Stimulated activated CD8-positive, alpha-beta memory T cell treated with anti-CD3 and anti-CD28 coated beads, Interleukin-12 subunit alpha, Interleukin-12 subunit beta, amount 100 ng/mL, for 4 hours (primary cell): ENCODE measurements at places on chromosomes 2 and 18.

- no peak for DNase-seq
Observed at GRCh38 chr2:37583867-37584266, 87.6 kb downstream of the CDC42EP3 start.

- no peak for DNase-seq
Observed at GRCh38 chr2:157843935-157844334, 32.2 kb downstream of the ACVR1 start.

- DNase-seq: no peak
Observed at GRCh38 chr2:112162956-112163355, 24.8 kb downstream of the FBLN7 start.

DNA sequence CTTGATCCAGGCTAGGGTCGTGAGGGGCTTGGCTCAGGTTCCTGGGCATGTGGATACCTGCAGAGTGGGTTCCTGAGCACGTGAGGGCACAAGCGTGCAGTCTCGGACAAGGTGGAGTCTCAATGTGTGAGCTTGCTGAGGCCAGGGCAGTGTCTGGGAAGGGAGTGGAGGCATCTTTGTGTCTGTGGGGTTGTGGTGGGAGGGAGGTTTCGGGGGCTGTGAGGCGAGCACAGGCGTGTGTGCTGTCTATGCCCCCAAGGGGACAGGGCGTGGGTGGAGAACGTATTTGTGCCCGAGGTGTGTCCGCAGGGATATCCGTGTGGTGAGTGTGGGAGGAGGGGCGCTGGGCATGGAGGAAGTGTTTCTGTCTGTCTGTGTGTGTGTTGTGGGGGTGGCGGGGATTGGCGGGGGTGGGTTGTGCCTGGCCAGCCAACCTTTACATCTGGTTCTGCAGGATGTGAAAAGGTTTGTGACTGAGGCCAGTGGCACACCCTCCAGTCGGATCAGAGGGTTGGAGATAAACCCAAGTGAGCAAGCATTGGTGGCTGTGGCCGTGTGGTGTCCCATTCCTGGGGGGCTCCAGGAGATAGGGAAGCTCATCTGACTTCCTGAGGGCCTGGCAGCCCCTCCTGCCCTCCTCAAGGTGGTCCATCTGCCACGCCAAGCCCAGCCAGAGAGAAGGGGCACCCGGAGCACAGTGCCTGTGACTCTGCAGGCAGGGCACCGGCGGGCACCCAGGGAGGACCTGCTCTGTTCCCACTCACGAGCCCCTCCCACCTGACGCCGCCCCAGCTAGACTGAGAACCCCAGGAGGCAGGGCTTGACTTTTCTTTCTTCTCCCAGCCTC, 57.1 kb downstream of the ZFP36L2 start:
- DNase-seq: no peak

- DNase-seq: no peak
Observed at GRCh38 chr2:231221761-231222160, 23.3 kb downstream of the ARMC9 start.

DNA sequence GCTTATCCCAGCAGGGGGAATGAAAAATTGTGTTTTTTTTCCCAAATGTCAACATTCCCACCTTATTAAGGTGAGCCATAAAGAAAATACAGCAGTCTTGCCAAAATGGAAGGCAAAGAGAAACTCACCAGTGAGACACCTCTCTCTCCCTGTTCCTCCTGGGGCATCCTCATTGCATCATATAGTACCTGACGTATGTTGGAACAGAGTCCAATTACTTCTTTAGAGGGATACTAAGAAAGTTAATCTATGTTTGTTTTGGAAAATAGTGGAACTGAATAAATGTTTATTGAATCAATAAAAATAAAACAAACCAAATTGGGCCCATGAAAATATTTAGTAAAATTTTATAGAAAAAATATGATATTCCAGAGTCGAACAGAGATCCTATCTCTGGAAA, 700.4 kb downstream of the LRRTM4 start:
- DNase-seq: no peak

GRCh38 chr18:24669502-24669901, 209.1 kb downstream of the HRH4 start:
- no peak for DNase-seq

GRCh38 chr2:146994246-146994645, 850.6 kb upstream of the ACVR2A start:
- no peak for DNase-seq

DNA sequence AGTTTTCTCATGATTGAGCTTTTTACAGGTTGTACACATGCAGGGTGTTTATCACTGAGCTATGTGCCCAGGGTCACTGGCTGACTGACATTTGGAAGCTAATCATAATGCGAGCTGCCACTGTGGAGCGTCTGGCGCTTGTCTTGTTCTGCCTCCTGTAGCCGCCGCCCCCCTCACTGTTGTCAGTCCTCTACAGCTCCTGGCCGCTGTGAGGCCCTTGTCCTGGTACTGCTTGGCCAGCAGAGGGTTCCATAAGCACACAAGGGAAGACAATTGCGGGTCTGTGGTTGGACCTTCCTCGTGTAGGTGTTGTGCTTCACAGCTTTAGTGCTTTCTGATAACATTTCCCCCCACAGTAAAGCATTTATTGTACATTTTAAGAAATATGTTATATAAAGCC, 105.6 kb upstream of the LDLRAD4 start:
- no peak for DNase-seq

GRCh38 chr18:38747153-38747552, 1181.6 kb upstream of the CELF4 start:
- DNase-seq: no peak

GRCh38 chr2:130337735-130338325, 4.9 kb upstream of the IMP4 start:
- DNase-seq: no peak

- no peak for DNase-seq
Observed at GRCh38 chr2:37205689-37206341, 9.5 kb downstream of the CEBPZOS start.

DNA sequence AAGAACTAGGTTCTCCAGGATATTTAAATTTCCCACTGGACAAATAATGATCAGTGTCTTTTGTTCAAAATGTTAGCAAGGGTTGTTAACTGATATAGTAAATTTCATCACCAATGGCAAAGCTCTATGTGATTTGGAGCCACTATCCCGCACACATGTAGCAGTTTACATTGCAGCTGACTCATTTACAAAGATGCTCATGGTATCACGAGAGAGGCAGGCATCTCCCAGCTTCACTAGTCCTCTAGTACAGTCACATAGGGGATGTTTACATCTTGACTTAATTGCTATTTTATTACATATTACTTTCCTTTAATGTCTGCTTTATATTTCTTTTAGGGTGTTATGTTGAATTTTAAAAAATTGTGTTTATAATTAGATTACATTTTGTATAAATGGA, 30.7 kb downstream of the KCNE4 start:
- DNase-seq: no peak

DNA sequence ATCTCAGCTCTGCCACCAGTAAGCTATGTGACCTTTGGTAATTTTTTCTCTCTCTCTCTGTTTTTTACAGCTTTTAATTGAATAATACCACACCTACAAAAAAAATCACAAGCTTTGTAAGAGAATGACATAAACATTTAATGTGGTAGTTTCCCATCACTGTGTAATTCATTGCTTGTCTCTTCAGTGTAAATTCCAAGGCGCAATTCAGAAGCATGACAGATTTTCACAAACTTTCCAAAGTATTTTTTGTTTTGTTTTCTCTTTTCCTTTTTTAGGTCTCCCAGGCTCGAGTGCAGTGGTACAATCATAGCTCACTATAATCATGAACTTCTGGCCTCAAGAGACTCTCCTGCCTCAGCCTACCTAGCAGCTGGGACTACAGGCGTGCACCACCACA, 25.0 kb upstream of the PPM1B start:
- no peak for DNase-seq

- no peak for DNase-seq
Observed at GRCh38 chr2:27973592-27973991, 83.1 kb downstream of the BABAM2 start.

DNA sequence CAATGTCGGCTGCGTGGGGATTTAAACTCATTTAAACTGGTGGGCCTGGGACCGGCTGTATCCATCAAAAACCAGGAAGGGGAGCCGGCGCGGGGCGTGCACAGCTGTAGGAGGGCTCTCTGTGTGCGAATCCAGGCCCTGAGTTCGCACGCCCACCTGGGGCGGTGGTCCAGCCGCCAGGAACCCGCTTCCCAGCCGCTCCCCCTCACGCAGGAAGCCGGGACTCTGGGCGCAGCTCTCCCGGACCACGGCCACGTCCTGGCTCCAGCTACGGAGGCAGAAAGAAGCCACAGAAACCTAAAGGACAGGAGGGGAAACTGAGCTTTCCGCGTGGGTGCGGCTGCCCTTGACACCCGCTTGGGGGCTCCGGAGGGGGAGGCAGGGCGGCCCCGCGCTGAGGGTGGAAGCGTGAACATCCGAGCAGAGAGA, 80.6 kb downstream of the GFPT1 start:
- DNase-seq: no peak

GRCh38 chr2:140836826-140837225, 1294.0 kb downstream of the LRP1B start:
- DNase-seq: no peak

GRCh38 chr2:10085043-10085667, 4.9 kb upstream of the CYS1 start:
- DNase-seq: no peak

GRCh38 chr2:96148410-96149217, 3.4 kb upstream of the DUSP2 start:
- DNase-seq: peak; percentile 96

DNA sequence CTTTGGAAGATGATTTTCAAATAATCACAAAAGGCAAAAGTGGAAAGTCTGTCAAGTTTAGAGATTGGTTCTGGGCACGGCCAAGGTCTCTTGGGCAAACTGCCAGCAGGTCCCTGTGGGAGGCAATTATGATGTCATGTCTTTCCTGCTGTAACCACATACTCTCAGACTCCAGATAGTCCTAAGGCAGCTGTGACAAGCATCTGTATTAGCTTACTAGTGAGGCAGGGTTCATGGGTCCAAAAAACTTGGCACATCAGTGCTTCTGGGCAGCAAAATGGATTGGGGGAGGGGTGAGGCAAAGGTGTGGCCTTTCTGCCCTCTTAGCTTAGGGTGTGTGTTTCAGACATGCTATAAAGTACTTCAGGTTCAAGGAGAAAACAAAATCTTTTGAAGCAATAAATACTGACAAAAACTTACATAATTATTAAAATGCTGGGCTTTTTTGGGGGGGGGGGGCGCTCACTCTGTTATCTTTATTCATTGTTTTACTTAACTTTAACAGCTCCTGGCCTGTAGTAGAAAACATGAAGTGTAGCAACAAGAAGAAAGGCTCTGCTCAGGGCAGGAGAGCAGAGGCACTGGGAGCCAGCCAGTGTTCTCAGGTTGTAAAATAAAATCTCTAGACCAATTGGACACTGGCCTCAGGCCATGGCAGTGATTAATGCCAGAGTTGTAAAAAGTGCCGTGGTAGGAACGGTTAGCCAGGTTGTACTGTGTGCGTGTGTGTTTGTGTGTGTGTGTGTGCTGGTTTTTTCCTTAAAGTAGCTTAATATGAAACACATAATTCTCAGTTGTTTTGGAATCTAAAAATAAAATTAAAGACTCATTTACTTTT, 14.3 kb upstream of the TANC1 start:
- DNase-seq: no peak

DNA sequence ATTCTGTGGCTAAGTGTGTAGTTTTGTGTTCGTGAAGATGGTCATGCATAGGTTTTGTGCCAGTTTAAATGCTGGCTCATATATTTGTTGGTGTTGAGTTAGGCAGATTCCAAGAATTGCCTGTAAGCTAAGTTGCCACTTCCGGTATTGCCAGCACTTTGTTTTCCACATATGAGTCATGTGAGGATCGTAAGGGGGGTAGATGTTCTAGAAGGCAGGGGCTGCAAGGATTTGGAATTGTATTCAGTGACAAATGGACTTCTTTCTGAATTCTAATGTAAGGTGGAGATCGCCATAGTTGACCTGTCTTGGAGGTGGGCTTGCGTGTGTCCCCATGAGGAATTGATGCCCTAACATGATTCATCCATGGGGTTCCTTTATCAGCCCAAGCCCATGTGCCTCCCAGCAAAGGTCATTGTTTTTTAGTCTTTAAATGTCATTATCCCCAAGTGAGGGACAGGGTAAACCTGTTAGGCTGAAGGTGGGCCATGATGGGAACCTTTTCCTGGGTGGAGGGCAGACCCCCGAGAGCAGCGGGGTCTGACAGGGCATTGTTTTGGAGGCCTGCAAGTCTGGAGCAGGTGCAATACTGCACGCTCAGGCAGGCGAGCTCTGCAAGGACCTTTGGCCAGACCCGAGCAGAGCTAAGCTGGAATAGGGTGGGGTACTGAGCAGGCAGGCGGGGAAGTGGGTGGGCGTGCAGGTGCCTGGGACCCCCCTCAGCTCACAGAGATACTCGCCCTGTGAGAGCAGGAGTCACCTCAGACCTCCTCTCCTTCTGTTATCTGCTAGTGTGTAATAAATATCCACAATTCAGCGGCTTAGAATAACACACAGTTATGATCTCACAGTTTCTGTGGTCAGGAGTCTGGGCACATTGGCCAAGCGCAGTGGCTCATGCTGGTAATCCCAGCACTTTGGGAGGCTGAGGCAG, 77.4 kb downstream of the LRRFIP1 start:
- DNase-seq: no peak

DNA sequence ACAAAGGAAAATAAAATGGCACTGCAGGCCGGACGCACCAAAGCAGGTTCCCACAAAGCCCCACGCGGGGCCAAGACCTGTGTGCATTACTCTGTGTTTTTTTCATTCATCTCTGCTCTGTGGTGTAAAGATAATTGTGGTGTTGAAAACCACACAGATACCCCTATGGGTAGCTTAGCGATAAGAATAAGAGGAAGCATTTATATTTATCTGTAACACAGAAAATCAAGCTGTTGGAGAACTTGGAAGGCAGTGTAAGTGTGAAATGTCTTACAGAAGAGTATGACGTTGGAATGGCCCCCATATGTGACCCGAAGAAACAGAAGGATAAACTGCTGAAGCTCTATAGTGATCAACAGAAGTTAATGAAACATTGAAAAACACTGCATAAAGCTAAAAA, 20.3 kb upstream of the MARCO start:
- no peak for DNase-seq

GRCh38 chr2:118861731-118862130, 14.3 kb upstream of the EN1 start:
- no peak for DNase-seq

DNA sequence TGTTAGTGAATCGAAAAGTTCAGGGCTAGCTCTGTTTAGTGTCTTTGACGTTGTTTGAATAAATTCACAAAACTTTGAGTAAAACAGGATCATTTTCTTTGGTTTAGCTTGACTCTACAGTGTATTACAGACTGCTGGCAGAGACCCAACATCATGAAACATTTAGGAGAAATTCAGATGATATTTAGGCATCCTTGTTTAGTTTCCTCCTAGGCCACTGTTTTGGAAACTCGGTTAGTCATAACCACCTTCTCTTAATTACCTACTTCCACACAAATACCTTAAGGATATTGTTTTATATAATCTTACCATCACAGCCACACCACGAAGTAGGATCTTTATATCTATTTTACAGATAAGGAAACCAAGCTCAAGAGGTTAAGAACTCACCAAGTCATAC, 7.8 kb downstream of the LIMS1 start:
- no peak for DNase-seq
